ENCODE measurements at places on chromosomes 2 and 18.

DNA sequence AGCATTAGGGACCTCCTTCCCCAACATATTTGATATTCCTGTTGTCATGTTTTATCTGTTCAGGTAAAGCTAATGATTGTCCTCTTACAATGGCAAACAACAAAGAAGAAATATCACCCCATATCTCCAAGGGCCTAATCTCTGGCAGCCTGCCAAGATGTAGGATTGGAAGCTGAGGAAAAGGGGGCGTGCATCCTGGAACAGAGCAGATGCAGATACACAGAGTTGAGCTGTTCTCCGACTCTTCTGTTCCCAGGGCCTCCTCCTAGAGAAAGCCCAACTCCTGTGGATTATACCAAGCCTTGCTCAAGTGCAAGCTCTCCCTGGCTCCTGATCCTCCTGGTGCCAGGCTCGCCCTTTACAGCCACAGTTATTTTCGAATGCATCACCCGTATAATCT, 35.2 kb upstream of the CD207 start:
- DNase-seq: no peak

DNA sequence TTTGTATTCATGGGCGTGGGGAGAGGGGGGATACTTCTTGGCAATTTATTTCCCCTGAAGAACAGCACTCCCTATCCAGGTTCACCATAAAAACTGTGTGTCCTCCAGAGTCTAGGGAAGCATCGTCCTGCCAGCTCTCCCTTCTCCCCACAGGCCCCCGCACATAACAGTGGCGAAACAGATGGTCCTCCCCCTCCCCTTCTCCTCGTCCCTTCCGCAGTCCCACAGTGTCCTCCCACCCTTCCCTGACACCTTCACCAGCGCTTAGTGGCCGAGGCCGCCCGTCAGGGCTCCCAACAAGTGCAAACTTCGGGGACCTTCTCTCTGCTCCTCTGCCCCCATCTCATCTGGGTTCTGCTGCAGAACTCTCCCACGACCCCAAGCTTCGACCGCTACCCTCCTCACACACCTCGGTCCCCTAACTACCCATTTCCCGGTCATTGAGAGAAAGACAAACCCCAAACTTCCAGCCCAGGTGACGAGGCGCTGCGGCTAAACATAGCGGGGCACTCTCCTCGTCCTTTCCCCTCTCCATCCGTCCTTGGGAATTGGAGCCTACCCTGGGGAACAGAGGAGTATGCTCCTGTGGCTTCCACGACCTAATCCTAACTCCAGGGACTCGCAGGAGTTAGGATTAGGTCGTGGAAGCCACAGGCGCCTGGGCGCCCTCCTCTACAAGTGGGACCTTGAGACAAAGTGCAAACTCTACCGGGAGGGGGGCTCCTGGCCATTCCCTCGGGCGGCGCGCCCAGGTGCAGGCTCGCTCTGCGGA, 971 bp downstream of the ZNF385B start:
- DNase-seq: no peak

DNA sequence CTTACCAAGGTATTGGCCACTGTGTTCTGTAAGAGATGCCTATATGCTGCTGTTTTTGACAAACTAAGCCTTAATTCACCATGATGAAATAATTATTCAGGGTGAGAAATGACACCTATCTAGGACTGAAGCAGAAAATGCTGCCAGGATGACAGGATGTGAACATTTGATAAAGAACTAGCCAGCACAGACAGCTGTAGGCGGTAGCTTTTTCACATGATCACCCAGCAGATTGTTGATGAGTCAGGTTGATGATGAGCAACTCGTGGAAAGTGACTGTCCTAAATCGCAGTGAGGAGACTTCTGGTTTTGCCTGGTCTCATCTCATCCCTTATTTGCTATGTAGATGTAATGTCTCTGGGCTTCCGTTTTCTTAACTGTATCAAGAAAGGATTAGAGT, 144.1 kb downstream of the PRPF40A start:
- no peak for DNase-seq

DNA sequence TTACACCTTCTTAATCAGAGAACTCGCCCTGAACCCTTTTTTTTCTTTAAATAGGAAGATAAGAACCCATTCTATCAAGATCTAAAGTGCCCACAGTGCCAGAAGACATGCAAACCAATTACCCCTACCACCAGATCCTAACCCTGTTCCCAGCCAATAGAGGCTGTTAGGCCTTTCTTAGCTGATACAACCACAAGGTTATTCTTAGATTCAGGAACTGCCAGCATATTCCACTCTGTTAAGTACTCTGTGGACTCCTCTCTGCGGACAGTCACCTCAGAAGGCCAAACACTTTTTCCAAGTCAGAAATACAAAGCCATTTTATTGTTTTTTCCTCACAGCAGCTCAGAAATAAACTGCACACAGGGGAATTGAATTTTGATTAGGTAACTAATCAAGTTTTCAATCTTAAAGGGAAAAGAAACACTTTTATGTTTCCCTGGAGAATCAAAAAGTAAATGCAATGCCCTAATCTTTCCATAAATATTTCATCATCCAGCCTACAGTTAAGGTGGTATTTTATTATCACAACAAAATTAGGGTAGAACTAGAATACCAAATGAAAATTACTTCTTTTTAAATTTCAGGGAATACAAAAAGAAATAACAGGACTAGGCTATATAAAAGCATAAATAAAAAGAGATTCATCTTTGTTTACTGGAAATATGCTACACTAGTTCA, 111.4 kb downstream of the NBAS start:
- no peak for DNase-seq

DNA sequence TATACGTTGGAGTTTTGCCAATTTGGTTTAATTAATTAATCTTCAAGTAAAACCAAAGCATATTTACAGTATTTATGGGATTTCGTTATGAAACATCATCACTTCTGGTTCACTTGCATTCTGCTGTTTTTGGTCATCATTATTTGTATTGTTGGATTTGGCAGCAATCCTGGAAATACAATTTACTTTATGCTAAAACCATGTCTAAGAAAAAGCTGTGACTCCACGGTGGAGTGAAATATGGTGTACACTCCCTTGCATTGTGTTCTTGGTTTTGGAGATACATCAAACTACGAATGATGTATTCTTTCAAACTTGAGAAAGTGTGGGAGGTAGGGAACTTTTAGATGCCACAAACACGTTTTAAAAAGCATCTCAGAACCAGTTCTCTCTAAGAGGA, 106.4 kb downstream of the CTAGE1 start:
- no peak for DNase-seq

DNA sequence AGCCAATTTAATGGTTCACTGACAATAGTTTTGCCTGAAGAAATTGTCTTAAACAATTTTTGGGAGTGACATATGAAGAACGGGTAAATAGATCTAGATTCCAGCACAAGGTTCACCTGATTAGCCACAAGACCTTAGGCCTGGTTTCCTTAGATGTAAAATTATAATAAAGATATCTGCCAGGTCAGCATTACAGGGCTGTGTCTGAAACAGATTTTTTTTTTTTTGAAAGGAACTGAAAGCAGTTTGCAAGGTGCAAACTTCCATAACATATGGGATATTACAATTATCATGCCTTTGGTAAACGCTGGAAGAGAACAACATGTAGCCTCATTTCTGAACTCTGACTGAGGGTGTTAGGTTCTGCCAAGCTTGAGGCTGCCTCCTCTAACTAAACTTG, 599.4 kb downstream of the ERBB4 start:
- DNase-seq: no peak

DNA sequence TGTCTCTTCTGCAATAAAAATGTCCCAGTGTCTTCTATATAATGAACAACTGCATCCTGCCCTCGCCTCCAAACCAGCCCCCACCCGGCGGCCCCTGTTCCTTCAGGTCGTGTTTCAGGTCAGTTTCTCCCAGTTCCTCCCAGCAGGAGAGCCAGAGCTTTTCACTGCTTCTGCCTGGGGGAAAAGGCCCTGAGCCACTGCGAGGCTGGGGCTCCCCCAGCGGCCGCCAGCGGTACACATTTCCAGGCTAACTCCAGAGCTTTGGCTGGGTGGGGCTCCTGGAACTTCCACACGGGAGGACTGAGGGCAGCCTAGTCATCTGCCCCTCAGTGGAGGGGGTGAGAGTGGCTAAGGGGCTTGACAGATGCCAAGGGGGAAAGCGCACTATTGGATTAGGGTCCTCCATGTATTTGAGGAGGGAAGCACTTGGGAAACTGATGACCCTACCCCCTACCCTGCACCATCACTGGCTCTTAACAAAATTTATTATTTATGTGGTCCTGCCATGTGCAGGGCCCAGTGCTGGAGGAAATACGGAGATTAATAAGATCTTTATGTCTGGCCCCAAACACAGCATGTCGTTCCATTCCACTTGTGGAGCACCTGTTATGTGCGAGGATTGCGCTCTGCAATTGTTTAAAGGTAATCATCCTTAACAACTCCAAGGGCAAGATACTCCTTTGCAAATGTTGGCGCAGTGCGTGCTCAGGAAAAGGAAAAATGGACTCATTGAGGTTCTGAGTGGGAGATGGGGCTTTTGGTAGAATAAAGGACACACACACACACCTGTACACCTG, 17.3 kb upstream of the CYS1 start:
- DNase-seq: no peak

GRCh38 chr2:120224735-120225548, 1.7 kb upstream of the TMEM185B start:
- DNase-seq: no peak

- no peak for DNase-seq
These were observed 14.0 kb downstream of the PRELID3A start for GRCh38 chr18:12421732-12422131.

- DNase-seq: no peak
These were observed 33.0 kb downstream of the GALNT5 start for GRCh38 chr2:157290525-157290924.

GRCh38 chr2:161122772-161123530, 37.3 kb upstream of the TANK start:
- DNase-seq: no peak

DNA sequence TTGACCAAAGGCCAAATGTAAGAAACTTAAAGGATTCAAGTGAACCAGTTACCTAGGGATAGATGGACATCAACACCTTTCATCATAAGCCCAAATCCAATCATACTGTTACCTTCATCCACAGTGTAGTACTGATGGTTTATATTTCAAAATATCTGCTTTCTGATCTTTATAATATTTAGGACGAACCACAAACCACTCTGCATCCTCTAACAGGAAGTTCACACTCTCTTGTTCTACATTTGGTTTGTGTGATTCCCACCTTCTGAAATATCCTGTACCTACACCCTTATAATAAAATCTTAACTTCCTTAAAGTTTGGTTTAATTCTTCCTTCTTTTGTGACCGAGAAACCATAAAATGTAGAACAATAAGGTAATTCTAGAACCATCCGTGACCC, 535.7 kb upstream of the CHAC2 start:
- DNase-seq: no peak

DNA sequence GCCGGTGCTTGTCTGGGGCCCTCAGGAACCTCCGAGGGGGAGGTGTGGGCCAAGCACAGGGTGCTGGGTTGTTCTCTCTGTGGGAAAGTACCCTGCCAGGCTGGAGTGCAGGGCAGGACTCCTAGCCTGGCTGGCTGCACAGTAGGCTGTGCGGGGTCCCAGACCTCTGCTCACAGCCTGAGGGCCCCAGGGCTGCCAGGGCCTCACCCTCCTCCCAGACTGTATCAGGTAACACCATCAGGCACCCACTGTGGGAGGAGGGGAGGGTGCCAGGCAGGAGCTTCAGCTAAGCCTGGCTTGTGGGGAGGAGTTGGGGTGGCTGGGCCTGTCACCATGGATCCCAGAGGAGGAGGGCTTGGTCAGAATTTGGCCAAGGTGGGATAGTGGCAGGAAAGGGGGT, 211.9 kb upstream of the SMAD2 start:
- no peak for DNase-seq

- no peak for DNase-seq
These were observed 145.3 kb upstream of the SMAD7 start for GRCh38 chr18:49096021-49096420.

DNA sequence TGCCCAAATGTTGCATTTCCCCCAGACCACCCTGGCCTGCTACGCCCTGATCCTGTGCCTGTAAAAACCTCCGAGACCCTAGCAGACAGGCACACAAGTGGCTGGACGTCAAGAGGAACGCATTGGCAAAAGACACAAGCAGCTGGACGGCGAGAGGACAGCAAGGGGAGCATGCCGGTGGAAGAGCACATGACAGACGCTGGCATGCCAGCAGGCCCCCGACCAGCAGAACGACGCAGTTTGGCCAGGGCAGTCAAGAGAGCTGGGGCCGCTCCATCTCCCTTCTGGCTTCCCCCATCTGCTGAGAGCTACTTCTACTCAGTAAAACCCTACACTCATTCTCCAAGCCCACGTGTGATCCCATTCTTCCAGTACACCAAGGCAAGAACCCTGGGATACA, 42.1 kb downstream of the SAP130 start:
- DNase-seq: no peak

- no peak for DNase-seq
These were observed 32.0 kb downstream of the LGALSL start for GRCh38 chr2:64485961-64486360.

GRCh38 chr2:52429171-52429570, 1338.4 kb upstream of the CHAC2 start:
- no peak for DNase-seq

- DNase-seq: no peak
These were observed 32.1 kb upstream of the SH3BP4 start for GRCh38 chr2:234919711-234920110.

- no peak for DNase-seq
These were observed 117.2 kb downstream of the TCF4 start for GRCh38 chr18:55470826-55471225.

- no peak for DNase-seq
These were observed 192.6 kb downstream of the CD226 start for GRCh38 chr18:69755041-69755440.
